SK-MEL-5 (cell line): ENCODE measurements at places on chromosomes 5 and 9. TPM values are rescaled to one million over a fixed set of nuclear protein-coding genes. Genes with fewer than 3 reads are reported as not detected.

The ANXA1 gene
- total RNA-seq, result 25.0 and 27.0 TPM in 2 replicates

DNA sequence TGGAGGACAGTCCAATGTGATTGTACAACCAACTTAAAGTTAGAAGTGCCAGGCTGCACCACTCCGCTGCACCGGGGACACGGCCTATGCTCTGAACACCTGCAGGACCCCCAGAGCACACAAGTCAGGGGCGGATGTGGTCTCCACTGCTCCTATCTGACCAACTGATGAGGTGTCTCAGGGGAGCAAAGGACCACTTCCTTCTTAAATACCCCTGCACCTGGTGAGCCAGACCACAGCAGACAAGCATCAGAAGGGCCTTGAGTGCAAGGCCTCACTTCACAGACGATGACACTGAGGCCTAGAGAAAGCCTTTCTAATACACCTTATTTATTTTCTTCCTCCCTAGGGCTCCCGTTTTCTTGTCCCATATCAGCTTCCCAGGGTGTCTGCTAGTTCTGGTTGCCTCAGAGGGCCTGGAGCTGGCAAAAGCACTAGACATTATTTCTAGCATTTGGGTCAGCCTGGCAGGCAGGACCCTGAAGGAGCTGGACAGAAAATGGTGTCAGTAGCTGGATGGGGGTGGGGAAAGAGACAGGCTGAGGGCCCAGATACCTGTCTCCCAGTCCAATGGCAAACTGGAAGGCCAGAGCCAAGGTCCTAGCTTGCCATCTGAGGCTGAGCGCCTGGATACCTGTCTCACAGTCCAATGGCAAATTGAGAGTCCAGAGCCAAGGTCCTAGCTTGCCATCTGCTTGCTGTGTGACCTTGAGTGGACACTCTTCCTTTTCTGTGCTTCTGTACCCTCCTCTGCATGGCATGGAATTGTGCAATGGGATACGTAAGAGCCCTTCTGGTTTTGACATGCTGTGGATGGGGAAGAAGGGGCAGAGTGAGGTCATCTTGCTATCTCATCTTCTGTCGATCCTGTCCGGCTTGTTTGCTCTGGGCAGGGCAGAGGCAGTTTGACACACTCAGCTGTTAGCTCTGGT lies 9.0 kb downstream of the CCDC69 start:
- no peak for DNase-seq

The FAM81B gene
- not detected in 2 replicates for total RNA-seq

GRCh38 chr9:69442486-69442885 lies 117.5 kb downstream of the ENTREP1 start:
- no peak for DNase-seq

The TBC1D9B gene
- 24.4 and 24.7 TPM in 2 replicates for total RNA-seq

- no peak for DNase-seq
These were observed 56.4 kb downstream of the KIF4B start for GRCh38 chr5:155069961-155070360.

- DNase-seq, result no peak
These were observed 14.1 kb downstream of the RGS3 start for GRCh38 chr9:113477661-113478060.

DNA sequence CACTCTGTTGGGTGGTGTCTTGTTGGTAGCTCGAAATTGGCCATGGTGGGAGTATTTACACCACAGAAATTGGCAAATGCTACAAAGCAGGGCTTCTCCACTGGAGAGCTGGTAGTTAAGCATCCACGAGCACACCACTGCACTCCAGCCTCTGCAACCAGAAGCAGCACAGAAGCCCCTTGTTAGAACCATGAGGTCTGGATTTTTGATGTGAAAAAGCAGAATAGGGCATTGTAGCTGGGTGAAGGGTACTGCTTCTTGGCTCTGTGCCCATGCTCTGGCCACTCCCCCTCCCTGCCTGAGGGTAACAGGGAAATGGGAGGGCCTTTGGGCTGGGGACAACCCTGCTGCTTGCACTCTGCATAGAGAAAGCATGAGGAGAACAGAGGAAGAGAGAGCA lies 81.2 kb upstream of the UBTD2 start:
- DNase-seq, result peak; percentile 93
